ENCODE measurements at places on chromosomes 16 and 17. TPM values are rescaled to one million over a fixed set of nuclear protein-coding genes. Genes with fewer than 3 reads are reported as not detected.

GRCh38 chr16:30122604-30123160, 338 bp downstream of the MAPK3 start:
- DNase-seq, result peak; percentile 19

- DNase-seq, result no peak
Measured at GRCh38 chr16:66342294-66342900, 24.1 kb upstream of the CDH5 start.

DNA sequence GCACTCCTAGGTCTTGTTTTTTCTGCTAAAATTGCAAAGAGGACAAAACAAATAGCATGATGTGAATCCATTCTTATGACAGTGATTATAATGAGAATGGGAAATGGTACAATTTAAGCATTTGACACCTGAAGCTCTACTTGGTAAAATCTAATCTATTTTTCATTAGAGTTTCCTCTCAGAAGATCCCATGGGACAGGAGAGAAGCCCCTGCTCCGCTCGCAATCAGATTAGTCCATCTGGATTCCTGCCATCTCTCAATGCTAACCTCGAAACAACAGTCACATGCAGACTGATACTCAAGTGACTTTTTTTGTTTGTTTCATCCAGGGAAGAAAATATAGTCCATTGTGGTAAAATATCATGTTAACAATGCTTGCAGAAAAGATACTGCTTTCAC, 107.4 kb upstream of the TOM1L1 start:
- DNase-seq, result no peak

GRCh38 chr17:62084585-62084984, 19.5 kb upstream of the MED13 start:
- DNase-seq, result no peak

- DNase-seq, result no peak
Measured at GRCh38 chr17:72642720-72643119, 449.8 kb downstream of the SLC39A11 start.

Gene PNMT
- not detected for total RNA-seq

Gene ANKS4B
- total RNA-seq, result not detected

Gene KRTAP1-1
- total RNA-seq, result not detected

Data from M059J (cell line).